ENCODE measurements at places on chromosomes 7 and 10.

- no peak for DNase-seq
Measured at GRCh38 chr10:103610921-103611511, 117.5 kb downstream of the NEURL1 start.

- DNase-seq, result no peak
Measured at GRCh38 chr7:73721377-73721817, 1.9 kb upstream of the STX1A start.

DNA sequence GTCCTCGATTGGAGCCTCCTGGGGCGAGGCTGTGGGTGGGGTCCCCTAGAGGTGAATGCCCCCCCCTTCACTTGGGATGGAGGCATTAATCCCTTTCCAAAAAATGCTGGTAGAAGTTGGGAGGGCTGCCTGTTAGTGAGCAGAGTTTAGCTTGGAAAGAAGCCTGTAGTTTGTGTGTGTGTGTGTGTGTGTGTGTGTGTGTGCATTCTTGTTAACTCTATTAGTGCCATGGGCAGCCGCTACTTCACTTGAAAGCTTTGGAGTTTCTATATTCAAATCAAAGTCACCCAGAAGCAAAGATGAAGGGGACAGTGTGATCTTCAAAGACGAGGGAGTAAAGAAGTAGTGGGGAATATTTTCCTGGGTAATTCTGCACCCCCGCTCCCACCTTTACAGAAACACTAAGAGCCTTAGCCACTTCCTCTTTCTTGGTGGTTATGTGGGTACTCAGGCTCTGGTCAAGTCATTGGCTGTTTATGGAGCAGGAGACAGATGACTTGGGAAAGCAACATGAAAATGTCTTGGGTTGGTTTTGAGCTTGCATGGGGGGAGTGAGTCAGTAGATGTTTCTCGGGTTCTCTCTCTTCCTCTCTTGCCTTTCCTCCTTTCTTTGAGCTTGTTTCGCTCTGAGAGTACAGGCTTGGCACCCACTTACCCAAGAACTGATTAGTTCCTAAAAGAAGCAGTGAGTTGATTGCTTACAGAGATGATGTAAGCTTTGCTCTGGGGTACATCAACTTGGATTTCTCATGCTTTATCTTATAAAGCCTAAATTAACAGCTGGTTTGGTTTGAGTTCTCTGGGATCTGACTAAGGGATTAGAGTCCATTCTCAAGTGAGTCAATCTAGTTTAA is 35.9 kb downstream of the TCF7L2 start:
- DNase-seq, result no peak

DNA sequence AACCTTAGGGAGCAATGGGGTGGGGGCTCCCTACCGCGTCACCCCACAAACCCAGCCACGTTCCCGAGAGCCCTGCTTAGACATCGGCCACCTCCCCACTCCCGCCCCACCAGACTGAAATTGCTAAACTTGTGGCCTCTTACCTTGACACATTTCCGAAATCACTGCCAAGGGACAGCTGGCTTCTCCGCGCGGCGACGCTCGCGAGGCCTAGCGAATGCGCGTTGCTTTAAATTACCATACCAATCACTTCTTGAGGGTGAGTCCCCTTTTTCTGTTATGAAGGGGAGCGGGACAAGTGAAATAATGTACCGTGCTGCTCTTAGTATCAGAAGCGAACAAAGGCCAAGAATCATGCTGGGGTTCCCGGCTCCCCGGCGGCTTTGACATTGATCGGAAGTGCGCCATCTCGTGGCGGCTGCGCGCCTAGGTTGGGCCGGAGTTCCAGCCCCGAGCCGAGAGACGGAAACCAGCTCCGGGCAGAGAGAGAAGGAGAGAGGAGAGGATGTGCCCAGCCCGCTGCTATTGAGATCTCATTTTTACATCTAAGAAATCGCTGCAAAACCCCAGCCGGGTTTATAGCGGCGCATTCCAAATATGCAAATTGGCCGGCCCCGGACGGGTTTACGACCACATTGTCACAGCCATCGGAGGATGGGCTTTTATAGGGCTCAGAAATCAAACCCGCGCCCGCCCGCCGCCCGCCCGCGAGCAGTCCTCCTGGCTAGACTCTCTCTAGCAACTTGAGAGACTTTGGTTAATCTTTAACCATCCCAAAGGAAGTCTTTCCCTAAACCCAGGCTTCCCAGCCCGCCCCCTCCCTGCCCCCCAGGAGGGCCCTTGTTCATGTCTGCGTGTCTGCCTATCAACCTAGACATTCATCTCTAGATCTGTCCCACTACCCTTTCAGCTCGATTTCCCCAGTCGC is 5.3 kb downstream of the HOXA11 start:
- no peak for DNase-seq

- no peak for DNase-seq
Measured at GRCh38 chr7:122140918-122141317, 3.1 kb downstream of the AASS start.

- DNase-seq, result no peak
Measured at GRCh38 chr7:22182149-22182548, 174.8 kb downstream of the RAPGEF5 start.

DNA sequence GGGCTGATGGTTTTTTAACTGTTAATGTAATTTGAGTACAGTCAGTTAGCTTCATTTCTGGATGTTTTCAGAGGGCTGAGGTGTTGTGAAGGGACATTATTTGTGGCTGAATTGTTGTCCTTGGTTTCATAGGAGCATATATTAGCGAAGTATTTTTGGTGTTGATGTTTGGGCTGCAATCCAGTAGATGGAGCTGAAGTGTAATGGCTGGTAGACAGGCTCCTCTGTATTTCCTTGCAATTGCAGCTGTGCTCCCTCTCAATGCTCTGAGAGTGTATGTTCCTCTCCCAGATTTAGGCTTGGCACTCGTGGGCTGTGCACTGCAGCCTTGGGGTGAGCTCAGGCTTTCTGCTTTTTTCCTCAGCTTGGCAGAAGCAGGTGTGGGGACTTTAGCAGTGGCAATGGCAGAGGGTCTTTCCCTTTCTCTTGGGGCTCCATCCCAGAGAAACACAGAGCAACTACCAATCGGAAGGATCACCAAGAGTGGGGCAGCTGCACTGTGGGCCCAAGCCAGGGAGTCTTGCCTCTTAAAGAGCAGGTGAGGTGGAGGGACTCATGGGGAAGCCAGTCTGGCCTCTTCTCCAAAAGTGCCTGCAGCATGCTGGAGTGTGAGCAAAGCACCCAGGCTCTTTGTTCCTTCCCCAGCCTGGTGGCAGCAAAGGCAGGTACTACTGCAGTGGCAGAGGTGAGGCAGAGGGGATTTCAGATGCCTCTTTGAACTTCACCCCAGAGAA is 544.4 kb downstream of the SH2D4B start:
- no peak for DNase-seq

DNA sequence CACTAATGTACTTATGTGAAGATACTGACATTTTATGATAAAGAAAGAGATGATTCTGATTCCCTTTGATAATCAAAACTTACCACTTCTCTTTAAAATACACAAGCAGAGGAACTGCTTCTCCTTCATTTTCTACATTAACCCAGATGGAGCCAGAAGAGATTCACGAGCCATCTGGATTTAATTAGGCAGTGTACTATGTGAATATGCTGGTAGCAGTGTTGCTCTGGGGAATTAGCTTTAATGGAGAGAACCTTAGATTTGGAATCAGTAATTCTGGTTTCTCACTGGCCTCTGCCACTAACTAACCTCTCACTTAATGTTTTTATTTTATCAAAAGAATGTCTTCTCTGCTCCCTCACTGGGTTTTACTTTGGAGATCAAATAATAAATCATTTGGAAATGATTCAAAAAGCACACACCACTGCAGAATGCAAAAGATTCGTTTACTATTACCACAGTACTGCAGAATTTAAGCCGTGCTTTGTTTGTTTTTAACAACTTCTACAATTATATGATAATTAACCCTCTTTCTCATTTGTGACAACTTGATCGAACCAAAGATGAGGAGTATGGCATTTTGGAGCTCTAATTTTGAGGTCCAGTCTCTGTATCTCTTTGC is 77.5 kb upstream of the PHYHIPL start:
- peak; percentile 41 for DNase-seq

- no peak for DNase-seq
Measured at GRCh38 chr7:1920266-1920681, 250.2 kb downstream of the ELFN1 start.

GRCh38 chr7:27784399-27785053 is 44.6 kb downstream of the TAX1BP1 start:
- peak; percentile 17 for DNase-seq

GRCh38 chr10:132413226-132414205 is 16.5 kb downstream of the PWWP2B start:
- no peak for DNase-seq

DNA sequence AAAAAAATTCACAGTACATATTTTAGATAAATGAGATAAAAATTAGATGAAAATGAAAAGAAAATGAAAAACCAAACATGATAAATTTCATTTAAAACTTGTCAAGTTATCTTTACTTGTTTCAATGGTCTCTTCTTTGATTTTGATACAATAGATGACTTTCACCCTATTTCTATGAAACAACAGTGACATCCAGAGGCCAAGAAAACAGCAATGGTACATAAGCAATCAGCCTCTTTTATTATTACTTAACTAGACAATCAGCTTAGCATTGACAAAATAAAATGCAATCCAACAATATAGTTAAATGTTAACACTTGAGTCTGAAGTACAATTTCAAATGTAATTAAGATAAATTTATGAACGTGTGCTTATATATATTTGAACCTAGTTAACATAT is 74.8 kb upstream of the GPR37 start:
- no peak for DNase-seq

Measured in skeletal muscle cell (primary cell).